ENCODE measurements at places on chromosomes 12 and 14. TPM values are rescaled to one million over a fixed set of nuclear protein-coding genes. Genes with fewer than 3 reads are reported as not detected.

DNA sequence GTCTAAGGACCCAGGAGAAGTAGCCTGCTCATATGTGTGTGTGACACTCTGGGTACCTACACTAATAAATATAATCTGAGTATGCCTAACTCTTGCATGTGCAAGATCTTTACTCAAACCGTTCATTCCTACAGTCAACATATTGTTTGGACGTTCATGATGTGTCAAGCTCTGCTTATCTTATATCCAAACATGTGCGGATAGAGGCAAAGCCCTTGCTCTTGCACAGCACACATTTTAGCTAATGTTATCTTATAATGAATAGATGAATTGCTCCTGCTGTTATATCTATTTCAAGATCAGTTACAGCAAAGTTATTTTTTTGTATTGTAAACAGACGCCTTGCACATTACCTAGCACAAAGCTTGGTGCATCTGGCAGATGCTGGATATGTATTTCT lies 228.4 kb upstream of the FLRT2 start:
- no peak for DNase-seq

- DNase-seq, result no peak
Measured at GRCh38 chr14:78593949-78594348, 423.8 kb downstream of the NRXN3 start.

DNA sequence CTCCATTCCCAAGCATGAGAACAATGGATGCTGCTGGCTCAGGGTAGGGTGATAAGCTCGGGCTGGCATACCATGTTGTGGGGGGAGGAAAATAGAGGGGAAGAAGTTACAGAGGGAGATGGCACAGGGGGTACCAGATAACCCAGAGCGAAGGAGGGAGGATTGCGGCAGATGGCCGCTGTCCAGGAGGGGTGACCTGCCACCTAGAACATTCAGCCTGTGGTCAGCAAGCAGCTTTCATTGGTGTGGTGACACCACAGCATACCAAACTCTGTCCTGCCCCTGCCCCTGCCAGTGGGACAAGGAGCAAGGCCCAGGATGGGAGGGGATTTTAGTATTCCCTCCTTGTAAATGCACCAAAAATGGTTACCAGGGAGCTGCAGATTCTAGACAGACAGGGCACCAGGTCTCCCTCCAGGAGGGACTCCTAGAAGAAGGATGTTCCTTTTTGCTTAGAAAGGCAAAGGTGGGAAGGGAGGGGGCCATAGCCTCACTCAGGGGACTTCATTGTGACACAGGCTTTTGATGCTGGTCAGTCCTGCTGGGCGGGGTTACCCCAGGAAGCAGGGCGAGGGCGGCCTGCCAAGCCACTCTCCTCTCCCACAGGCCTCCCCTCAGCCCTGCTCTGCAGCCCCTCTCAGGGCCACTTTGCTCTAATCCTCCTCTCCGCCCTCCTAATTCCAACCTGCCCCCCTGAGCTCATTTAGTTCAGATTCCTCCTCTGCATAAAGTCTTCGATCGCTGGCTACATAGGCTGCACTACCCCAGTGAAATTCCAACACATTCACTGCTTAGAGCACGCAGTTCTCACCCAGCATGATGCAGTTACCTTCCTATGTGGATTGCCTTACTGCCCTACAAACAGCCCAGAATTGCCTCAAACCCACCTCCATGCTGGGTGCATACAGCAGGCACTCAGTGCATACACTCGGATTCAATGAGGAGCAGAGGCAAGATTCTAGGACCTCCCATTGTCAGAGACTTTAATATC lies 36.0 kb upstream of the PLEKHG6 start:
- DNase-seq, result no peak

- DNase-seq, result no peak
Measured at GRCh38 chr14:76101391-76102379, 50.0 kb upstream of the GPATCH2L start.

DNA sequence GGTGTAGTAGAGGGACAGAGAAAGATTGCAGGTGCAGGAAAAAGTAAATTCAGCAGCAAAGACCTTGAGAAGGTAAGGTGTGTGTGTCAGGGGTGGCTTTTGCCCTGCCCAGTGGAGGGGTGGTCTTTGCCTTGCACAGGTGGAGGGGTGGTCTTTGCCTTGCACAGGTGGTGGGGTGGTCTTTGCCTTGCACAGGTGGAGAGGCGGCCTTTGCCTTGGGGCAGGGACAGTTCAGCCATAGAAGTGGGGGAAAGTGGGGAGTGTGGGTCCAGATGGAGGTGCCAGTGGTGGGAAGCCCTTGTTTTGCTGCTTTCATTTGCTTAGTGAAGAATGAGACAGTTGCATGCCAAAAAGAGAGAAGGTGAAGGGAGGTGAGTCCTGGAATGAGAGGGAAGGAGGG lies 65.7 kb downstream of the PRMT8 start:
- no peak for DNase-seq

DNA sequence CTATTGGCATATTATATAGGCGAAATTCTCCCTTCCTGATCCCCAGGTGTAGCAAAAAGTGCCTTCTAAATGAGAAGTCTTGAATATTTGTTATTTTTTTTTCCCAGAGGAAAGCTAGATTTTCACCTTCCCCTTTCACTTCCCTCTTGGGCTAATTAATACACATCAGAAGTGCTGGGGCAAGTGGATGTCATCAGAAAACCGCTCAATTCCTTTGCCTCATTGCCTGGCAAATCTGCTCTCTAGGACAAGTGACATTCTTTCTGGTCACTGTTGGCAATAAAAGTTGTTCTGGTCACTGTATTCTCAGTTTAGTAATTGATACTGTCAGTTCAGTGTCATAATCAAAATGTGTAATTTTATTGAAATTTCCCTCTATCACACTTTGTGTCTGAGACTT lies 174.5 kb downstream of the ETNK1 start:
- DNase-seq, result no peak

GRCh38 chr14:106308839-106309389 lies 782.5 kb downstream of the TMEM121 start:
- no peak for DNase-seq

GRCh38 chr14:39005044-39005880 lies 97.8 kb downstream of the SEC23A start:
- no peak for DNase-seq

- no peak for DNase-seq
Measured at GRCh38 chr12:26806556-26806955, 26.4 kb downstream of the ITPR2 start.

DNA sequence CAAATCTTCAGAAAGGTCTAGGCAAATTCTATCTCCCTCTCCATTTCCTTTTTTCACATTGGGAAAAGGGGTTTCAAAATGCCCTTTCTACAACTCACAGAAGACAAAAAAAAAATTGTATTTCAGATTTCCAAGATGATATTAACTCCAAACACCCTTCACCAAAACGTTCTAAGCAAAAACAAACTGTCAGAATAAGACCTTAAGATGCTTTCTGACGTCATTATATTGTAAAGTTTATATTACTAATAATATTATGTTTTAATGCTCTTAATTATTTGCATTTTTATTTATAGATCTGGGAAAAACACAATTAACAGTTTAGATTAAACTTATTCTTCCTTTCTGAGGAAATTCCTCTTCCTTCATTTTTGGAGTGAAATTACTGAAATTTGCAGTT lies 624.2 kb downstream of the GALC start:
- DNase-seq, result no peak

GRCh38 chr12:107129315-107129930 lies 36.1 kb upstream of the CRY1 start:
- DNase-seq, result no peak

OTOGL gene
- 0.12 TPM for total RNA-seq

PRB2 gene
- total RNA-seq, result not detected

ZDHHC22 gene
- 5.9 TPM for total RNA-seq

DNA sequence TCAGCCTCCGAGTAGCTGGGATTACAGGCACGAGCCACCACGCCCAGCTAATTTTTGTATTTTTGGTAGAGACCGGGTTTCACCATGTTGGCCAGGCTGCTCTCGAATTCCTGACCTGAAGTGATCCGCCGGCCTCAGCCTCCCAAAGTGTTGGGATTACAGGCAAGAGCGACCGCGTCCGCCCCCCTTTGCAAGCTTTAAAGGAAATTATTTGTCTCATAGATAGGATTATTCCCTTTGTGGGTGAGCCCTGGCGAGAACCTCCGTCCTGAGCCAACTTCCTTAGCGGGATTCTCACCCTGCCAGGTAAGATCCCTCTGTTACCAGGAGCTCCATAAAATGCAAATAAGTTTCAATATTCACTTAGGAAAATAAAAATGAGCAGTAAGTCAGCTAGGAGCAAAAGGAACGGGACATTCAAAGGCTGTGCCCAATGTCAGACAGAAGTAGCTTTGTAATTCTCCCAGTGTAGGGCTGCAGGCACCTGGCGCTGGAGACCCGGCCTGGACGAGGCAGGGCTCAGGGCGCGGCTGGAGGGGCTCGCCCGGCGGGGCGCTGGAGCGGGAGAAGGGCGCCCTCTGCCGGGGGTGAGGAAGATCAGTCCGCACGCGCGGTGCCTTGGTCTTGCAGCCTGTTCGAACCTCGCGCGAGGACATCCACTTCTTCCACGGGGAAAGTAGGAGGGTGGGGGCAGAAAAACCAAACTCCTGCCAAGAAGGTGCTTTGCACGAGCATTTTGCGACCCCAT lies 47.2 kb upstream of the PLXNC1 start:
- peak; percentile 84 for DNase-seq

VSIG10 gene
- 30.1 TPM for total RNA-seq

- DNase-seq, result no peak
Measured at GRCh38 chr12:121501946-121502345, 78.9 kb downstream of the KDM2B start.

DNA sequence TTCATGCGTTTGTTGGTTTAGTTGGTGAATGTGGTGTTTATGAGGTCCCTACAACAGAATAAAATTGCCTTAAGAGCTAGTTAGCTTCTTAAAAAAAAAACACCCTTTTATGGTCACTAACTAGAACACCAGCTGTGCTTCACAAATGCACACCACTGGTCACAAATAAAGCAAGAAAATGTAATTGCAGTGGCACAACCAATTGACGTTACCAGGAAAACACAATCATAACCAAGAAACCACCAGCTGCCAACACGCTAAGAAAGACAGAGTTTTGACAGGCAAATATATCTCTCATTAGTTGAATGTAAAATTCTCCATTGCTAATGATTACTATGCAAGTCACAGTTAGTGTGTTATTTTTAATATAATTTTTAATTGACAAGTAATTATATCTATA lies 389.9 kb downstream of the ADAMTS20 start:
- DNase-seq, result no peak

GRCh38 chr14:72892103-72892878 lies 1.6 kb downstream of the DPF3 start:
- DNase-seq, result no peak

- DNase-seq, result no peak
Measured at GRCh38 chr12:80593766-80594165, 113.7 kb upstream of the MYF6 start.

SPIC gene
- not detected for total RNA-seq

DNA sequence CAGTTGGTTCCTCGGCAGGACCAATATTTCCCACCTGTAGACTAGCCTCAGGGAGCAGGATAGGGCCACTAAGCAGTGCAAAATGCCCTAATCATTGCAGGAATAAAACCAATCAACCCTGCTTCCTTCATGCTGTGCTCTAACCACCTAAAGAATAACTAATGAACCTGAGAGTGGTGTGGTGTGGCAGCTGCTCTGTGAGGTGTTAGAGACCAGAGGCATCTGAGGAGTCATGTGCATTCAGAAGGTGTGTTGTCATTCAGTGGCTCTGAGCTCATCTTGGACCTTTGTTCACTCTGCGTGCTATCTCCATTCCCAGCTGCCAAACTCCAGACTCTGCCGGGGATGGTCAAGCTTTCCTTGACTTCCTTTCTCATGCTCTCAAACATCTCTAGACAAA lies 136.7 kb upstream of the EGLN3 start:
- DNase-seq, result no peak

- DNase-seq, result no peak
Measured at GRCh38 chr12:44716711-44717110, 159.4 kb downstream of the NELL2 start.

DNA sequence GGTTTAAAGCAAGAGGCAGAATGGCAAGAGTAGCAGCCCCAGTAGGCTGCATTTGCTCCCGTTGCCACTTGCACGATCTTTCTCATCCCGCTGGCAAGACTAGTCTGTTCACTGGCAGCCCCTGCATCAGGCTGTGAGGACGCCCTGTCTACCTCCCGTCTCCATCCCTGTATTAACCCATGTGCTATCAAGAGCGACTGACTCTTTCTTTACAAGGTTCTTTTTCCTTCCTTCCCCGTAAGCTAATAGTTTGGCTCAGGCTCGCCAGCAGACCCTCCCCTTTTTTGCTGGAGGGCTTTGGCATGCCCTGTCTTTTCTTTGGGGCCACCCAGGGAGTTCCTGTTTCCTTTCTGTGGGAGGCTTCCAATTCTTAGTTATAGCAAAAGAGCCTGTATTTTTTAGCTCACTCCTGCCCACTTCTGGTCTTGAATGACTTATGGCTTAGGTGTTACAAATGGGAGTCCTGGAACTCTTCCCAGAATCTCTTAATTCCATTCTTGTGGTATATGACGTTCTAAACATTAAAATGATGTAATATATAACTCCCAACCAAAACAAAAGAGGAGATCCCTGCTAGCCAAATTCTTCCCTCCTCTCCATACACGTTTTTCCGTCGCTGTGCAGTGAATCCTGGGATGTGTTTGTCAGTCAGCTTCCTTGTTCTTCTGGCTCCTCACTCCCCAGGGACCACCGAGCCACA lies 149.0 kb downstream of the PRKCH start:
- DNase-seq, result no peak

- no peak for DNase-seq
Measured at GRCh38 chr14:64671591-64671990, 32.6 kb upstream of the PLEKHG3 start.

DNA sequence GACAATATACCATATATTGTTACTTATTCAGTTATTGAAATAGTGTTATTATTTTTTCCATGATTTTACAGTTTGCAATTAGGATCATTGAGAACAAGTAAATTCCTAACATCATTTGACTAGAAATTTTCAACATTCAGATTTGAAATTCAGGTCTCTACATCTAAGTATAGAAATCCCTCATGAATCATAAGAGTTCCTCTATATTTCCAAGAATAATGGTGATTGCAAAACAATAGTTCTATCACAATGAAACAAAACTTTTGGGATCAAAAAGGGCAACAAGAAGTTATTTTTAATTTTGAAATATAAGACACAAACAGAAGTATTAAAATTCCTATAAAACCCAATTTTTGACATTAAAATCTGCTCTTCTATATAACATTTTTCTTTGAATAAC lies 10.8 kb downstream of the CLEC1A start:
- no peak for DNase-seq

DNA sequence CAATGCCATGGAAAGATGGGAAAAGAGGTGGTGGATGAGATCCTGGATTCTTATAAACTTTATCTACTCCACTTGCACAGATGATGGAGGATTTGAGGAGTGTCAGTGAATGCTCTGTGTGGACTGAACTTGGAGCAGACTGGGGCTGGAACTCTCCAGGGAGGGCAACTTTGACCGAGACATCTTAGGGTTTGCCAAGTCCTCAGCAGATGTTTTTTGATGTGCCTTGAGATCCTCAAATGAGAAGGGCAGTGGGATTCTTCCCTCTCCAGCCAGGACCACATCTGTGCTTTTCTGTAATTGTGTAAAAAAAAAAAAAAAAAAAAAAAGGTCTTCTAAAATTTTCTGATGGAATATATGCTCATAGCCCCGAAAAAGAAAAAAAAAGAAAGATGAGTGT lies 23.0 kb upstream of the MYL2 start:
- no peak for DNase-seq

- DNase-seq, result peak; percentile 23
Measured at GRCh38 chr12:18250313-18250916, 10.9 kb upstream of the PIK3C2G start.

All from neural crest cell (in vitro differentiated cells).